Cerebellar cortex (tissue), 1 donor: ENCODE measurements at places on chromosomes 7 and 10.

DNA sequence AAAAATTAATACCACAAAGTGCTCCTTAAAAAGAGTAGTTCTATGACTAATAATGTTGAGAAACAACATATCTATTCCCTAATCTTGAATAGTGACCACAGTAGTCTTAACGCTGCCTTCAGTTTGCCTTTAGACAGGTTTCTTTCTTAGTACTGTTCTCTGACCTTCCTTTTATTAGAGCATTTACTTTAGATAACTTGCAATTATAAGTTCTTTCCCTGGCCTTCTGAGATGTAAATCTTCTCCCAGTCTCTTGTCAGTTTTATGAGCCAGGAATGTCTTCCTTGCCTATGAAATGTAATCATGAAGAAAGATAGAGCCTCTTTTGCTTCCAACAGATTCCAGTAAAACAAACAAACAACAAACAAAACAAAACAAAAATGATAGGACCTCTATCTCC lies 1119.8 kb upstream of the LRRTM3 start:
- no peak for DNase-seq

- peak; percentile 87 for DNase-seq
These were observed 25.6 kb downstream of the ADRA2A start for GRCh38 chr10:111102359-111102837.

GRCh38 chr10:30639946-30640786 lies 10.6 kb upstream of the LYZL2 start:
- DNase-seq: peak; percentile 31

- DNase-seq: peak; percentile 66
These were observed 123.2 kb downstream of the ST7 start for GRCh38 chr7:117076426-117076943.

DNA sequence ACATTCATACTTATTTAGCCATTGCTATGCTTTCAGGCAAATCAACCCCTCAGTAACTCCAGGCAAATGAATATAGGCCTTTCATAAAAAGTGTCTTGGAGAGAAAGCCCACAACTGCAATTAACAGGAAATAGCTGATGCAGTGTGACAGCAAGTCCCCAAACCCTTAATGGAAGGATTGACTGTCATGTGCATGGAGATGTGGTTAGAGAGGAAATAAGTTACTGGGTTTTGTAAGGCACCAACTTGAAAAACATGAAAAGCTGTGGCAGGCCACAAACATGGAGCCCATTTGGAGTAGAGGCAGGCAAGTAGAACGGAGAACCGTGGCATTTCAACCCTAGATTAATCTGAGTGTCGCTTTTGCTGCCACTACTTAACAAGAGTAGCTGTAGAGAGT lies 549.4 kb upstream of the C7orf33 start:
- DNase-seq: no peak

- no peak for DNase-seq
These were observed 859 bp upstream of the SMC3 start for GRCh38 chr10:110566472-110567200.

DNA sequence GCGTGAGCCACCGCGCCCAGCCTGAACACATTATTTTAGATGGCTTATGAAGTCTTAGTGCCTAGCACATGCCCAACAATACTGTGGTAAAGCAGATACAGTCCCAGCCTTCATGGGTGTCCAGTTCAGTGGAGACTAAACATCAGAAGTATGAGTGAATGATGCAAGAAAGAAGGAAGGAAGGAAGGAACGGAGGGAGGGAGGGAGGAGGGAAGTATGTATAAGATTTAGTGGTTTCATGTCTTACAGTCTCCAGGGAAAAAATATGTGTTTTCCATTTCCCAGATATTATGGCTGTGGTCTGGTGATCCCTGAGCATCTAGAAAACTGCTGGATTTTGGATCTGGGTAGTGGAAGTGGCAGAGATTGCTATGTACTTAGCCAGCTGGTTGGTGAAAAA lies 2.9 kb downstream of the AS3MT start:
- DNase-seq: no peak

DNA sequence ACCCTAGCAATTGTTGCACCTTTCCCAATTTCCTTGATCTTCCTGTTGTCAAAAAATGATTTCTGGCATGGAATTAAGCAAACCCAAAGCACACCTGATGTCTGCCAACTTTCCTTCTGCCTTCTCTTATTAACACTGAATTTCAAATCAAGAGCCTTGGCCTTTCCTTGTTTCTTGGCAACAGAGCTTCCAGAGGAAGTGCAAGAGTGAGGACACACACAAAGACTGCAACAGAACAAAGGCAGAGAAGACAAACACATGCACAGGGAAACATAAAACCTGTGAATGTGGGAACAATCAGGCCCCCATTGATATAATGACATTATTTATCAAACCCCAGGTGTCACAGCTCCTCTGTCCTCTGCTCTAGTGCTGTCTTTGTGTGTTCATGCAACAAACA lies 73.0 kb upstream of the IL6 start:
- DNase-seq: no peak

GRCh38 chr10:104336821-104337467 lies 1.3 kb downstream of the ITPRIP start:
- no peak for DNase-seq
